ENCODE measurements at places on chromosomes 1 and 21.

DNA sequence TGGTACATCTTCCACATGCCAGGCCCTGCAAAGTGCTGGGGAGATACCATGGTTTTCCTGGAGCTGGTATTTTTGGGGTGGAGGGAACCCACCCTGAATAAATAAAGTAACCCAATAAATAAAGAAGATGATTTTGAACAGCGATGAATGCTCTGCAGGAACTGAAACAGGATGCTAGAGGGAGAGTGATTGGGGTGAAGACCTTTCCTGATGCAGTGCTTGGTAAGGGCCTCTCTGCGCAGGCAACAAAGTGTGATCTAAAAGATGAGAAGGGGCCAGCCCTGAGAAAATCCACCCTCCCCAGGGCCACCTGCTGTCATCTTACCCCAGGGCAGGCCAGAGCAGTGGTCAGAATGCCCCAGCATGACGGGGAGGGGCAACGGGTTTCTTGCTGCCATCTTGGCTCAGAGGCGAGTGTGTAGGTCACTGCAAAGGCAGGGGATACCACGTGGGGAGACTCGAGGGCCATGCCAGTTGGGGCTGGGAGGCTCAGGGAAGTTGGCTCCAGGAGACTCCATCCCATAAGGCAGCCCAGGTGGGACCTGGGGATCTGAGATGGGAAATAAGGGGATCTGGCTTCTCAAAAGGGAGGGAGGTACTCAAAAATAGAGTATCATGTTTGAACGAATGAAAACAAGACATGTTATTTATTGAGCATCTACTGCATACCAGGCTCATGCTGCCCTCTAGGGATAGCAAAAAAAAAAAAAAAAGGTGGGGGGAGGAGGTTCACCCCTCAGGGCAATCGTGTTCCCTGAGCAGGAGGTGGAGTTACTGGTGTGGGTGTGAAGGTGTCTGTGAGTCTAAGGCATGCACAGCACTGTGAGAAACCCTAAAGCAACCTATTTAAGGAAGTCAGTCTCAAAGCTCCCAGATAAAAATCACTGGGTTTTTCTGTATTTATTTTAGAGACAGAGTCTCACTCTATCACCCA lies 2.8 kb downstream of the SRARP start:
- DNase-seq, result peak; percentile 79

- DNase-seq, result no peak
Observed at GRCh38 chr1:25516686-25517085, 26.7 kb upstream of the LDLRAP1 start.

DNA sequence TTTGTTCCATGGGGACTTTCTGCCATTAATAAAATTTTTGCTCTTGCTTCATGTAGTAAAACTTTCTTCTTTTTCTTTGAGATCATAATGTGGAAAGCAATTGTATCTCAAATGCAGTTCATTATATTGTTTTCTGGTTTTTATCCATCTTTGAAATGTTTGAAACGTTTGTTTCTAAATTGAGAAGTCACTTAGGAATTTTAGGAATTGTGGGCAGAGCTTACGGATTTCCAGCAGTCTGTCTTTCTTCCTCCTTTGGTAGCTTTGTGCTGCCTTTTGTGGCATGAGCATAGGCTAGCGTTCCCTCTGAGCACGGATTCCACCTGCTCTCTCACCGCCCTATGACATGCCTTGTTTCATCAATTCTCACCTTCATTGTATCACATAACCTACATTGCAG lies 2.9 kb upstream of the ST6GALNAC5 start:
- no peak for DNase-seq

DNA sequence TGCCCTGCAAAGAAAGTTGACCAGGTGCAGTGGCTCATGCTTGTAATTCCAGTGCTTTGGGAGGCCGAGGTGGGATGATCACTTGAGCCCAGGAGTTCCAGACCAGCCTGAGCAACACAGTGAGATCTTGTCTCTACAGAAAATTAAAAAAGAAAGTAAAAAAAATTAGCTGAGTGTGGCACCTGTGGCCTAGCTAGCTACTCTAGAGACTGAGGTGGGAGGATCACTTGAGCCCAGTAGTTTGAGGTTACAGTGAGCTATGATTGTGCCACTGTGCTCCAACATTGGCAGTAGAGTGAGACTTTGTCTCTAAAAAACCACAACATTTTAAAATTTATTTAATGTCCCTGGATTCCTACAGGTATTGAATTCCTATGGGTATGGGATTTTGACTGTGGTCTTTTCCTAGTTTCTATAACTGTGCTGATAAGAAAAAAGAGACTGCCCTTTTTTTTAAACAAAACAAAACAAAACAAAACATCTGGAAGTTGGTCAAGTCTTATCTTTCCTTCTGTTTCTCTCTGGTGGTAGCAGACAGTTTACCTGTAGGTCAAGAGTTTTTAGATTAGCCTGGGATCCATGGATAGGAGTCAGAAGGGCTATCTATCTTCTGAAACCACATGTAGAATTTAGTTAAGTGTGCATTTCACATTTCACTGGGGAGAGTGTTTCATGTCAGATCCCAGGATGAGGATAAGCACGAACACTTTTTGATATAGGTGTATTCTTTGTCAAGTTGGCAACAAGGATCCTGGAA lies 18.8 kb downstream of the UCK2 start:
- DNase-seq, result no peak

DNA sequence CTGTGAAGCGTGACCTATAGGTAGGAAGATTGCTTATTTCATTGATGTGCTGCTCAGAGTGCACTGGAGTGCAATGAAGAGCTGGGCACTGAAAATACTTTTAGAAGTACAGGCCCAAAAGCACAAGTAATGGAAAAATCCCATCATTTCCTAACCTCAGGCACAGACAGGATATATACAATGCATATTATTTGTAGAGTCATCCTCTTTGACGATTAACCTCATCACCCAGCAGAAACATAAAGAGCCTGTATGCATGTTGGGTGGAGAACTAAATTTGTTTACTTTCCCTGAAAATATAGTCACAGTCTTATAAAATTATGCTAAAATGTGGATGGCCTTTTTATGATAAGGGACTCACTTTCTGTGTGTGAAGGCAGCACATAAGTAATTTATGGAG lies 98.1 kb downstream of the TNNI3K start:
- no peak for DNase-seq

DNA sequence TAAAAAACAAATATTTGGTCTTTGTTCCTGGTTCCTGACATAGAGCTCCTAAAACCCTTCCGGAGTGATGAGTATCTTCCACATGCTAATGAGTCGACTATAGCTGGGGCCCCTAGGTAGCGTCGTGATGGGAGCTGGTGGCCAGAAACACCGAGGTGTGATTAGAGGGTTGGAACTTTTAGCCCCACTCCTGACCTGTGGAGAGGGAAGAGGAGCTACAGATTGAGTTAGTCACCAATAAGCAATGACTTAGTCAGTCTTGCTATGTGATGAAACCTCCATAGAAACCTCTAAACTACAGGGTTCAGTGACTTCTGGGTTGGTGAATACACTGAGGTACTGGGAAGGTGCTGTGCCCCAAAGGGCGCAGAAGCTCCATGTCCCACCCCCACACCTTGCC lies 30.1 kb upstream of the PLD5 start:
- DNase-seq, result peak; percentile 5

GRCh38 chr1:181821701-181822100 lies 239.8 kb downstream of the ZNF648 start:
- no peak for DNase-seq

DNA sequence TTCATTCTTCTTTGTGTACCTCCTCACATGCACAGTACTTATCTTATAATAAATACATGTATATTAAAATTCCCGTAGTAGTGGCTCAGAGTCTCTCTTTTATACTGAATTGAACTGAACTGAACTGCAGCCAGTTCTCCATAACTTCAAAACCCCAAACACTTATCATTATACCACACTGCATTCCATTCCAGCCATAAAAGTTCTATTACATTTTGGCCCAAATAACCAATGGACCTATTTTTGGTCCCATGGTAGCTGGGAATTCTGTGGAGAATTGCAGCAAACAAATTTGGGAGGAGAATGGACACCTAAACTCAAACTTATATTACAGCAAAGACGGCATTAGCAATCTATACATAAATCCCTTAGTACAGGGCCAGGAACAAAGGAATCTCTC lies 86.6 kb upstream of the C1orf87 start:
- no peak for DNase-seq

DNA sequence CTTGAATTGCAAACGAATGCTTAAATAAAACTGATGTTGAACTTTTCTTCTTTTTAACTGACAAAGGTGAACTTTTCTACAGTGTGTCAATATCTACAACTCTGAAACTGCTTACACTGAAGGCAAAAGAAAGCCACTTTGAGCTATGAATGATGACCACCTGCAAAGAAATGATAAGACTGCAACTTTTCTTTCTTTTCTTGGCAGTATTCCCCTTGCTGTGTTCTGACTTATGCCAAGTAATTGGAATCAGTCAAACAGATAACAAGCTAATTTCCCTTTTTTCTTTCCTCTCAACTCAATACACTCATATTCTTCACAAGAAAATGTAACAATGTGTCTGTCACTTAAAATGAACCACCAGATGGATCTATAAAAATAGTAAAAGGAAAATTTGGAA lies 588.1 kb upstream of the BRINP3 start:
- no peak for DNase-seq

- peak; percentile 43 for DNase-seq
Observed at GRCh38 chr1:119885903-119886783, 10.2 kb downstream of the ADAM30 start.

DNA sequence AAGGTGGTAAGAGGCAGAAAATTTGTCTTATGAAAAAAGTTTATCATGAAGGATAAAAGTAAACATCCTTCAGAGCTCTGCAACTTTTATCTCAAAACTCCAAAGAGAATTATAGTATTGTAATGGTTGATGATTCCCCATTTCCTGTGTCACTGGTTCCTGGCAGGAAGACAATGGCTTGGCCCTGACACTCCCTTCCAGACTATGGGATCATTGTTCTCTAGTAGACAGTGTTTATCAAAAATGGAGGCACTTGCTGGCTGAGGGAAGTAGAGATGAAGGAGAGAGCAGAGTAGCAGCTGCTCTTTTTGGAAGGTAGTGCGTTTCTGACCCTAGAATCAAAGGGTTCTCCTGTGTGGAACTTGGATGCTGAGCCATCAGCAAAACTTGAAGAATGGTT lies 145.9 kb upstream of the ATP1B1 start:
- no peak for DNase-seq

- no peak for DNase-seq
Observed at GRCh38 chr1:217009376-217009775, 286.1 kb upstream of the ESRRG start.

DNA sequence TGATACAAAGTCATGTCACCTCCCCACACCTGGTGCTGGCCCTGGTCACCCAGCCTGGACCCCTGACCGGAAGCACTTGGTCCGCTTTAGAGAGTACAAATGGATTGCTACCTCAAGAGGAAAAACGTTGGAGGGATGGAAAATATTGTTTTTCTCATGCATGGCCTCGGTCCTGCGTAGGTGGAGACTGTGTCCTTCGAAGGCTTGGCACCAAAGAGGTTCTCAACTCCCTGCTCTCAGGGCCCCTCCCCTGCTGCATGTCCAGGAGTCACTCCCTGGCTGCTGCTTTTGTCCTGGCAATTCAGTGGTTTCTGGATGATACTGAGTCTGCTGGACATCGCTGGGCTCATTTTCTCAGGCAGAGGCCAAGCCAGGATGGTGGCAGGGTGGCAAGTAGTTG lies 529.8 kb downstream of the KIF26B start:
- DNase-seq, result no peak

- DNase-seq, result no peak
Observed at GRCh38 chr1:112694363-112694929, 12.5 kb downstream of the RHOC start.

DNA sequence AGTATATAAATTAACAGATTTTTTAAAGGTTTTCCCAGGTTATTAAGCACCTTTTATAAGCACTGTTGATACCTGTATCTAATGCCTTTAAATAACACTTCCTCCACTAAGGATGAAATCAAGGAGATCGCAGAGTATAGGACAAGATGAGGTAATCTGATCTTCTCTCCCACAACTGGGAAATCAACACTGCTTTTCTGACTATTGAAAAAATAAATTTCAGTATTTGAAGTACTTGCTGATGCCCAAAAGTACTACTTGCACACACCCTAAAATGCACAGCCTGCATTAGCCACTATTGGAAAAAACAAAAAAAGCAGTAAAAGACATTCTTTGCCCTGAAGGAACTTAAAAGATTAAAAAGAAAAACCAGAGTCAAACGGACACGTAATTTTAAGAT lies 48.6 kb downstream of the PUM1 start:
- DNase-seq, result no peak

- no peak for DNase-seq
Observed at GRCh38 chr1:202126426-202126825, 3.7 kb downstream of the GPR37L1 start.

GRCh38 chr1:85375493-85375892 lies 89.5 kb downstream of the DDAH1 start:
- no peak for DNase-seq

- DNase-seq, result peak; percentile 82
Observed at GRCh38 chr1:43932786-43933385, 715 bp upstream of the ARTN start.

GRCh38 chr1:220067269-220068204 lies 21.2 kb upstream of the EPRS1 start:
- DNase-seq, result peak; percentile 91

- DNase-seq, result peak; percentile 73
Observed at GRCh38 chr1:116064616-116065015, 46.6 kb upstream of the MAB21L3 start.

- DNase-seq, result peak; percentile 86
Observed at GRCh38 chr1:17292299-17293160, 15.5 kb upstream of the PADI4 start.

DNA sequence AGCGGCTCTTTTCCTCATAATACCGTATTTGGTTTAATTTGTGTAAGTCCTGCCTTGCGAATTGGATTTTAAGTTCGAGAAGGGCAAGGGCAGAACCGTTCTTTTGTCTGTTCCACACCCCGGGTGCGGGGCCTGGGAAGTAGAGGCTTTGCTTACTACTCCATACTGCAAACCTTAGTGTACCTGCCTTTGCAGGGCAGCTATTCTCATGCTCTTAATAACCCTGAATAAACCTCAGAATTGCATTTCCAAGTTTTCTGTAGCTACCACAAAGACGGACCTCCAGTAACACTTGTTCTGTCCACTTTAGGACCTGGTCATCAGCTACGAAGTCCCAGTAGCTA lies 657 bp upstream of the HNRNPU start:
- no peak for DNase-seq

- DNase-seq, result no peak
Observed at GRCh38 chr1:240086726-240087125, 5.0 kb upstream of the FMN2 start.
